ENCODE measurements at places on chromosomes 16 and 17. TPM values are rescaled to one million over a fixed set of nuclear protein-coding genes. Genes with fewer than 3 reads are reported as not detected.

ACLY gene
- total RNA-seq, result 95.4 TPM

DNA sequence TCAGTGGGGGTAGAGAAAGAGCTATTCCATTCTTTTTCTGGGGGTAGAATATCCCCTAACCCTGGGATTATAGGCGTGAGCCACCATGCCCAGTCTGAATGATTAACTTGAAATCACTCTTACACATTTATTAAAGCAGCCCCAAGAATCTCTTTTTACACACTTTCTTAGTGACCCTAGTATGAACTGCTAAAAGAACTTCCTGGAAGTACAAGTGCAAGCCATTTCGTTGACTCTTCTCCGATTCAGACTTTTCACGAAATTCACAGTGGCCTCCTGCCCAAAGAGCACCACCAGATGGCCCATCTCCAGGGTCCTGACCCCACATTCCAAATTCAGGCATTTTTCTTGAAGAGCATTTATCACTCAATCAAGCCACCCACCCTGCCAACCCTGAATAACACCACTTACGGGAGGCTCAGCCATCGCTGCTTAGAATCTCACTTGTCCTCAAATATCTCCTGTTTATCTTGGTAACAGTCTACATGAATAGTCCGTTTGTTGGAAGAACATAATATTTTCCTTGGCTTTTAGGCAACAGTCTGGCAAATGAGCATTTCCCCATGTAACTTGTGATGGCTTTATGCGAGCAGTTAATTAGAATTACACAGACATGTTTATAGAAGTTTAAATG is 28.0 kb downstream of the ZNF423 start:
- no peak for ATAC-seq

DNA sequence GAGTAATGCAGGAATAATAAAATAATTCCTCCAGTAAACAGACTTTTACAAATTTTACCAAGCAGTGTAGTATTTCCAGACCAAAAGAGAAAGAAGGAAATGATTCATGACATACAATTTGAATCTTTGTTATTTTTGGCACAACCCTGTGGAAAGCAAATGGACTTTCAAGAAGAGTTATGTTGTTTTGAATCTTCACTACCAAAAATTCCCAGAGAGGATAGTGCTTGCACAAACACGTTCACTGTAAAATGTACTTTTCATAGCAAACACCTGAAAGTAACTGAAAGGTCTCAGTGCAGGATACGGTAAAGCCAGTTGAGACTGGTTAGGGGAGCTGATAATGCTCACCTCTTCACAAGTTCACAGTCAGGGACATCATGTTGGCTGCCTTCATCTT is 107.1 kb downstream of the USP22 start:
- no peak for ATAC-seq

- ATAC-seq, result peak; percentile 1
Observed at GRCh38 chr16:2428051-2428783, 1.0 kb upstream of the CCNF start.

DNA sequence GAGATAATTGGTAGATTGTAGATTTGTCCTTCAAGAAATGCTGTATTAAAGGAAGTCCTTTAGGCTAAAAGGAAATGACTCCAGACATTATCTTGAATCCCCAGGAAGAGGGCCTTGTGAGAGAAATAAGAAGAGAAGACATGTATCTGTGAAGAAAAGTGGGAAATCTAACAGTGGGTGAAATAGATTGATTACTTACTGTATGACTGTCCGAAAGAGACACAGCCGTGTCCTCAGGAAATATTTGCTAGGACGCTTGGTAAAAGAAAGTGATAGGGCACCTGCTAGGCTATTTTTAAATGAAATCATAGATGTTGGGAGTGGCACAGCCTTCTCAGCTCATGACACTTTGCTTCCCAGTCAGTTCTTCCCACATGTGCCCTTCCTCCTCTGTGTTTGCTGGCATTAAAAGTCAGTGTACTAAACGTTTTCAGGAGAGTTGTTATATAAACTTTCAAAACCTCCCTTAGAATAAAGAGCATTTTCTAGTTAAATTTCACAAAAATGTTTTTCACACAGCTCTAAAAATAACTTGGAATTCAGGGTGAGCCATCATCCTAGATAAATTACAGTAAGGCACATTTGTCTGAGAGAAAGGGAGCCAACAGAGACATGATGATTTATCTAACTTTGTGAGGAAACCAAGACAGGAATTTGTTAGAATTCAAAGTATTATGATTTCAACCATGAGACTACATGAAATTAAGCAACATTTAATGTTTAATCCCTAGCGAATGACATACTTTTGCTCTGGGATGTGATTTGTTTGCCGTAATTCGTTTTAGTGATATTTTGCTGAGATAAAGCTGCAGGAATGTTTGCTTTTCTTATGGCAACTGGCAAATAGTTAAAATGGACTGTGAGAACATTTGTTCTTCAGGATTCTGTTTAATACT is 35.0 kb downstream of the DHRS7B start:
- ATAC-seq, result no peak

DNASE1L2 gene
- 2.4 TPM for total RNA-seq

- no peak for ATAC-seq
Observed at GRCh38 chr16:75058806-75059205, 57.8 kb downstream of the LDHD start.

Measured in activated T-helper 17 cell treated with anti-CD3 and anti-CD28 coated beads, Interleukin-2, amount 50 U/mL, for 72 hours (primary cell).